ENCODE measurements at places on chromosomes 13 and 19. TPM values are rescaled to one million over a fixed set of nuclear protein-coding genes. Genes with fewer than 3 reads are reported as not detected.

KLK5 gene
- total RNA-seq, result 16.1 TPM

GRCh38 chr13:50682966-50683365, 160.5 kb downstream of the DLEU7 start:
- DNase-seq, result no peak

PCP2 gene
- 4.9 TPM for total RNA-seq

TMPRSS9 gene
- not detected for total RNA-seq

GRCh38 chr19:4594201-4594600, 34.7 kb upstream of the SEMA6B start:
- no peak for DNase-seq

DNA sequence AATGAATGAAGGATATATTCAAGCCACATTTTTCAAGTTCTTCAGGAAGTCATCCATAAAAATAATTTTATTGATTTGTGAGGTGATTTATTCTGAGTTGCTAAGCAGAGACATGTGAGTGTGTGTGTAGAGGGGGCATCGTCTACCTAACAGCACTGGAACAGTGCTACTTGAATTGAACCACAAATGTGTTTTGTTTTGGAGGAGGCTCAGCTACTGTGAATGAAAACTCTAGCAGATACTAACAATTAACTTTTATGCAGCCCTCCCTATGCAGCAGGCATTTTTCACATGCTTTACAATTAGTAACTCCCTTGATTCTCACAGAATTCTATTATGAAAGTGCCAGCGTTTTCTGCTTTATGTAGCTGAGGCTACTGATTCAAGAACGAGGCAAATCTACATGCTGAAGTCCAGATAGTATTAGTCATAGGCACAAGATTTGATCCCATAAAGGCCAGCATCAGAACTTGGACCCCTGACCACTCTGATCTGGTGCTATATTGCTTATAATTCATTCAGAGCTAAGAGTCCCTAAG, 103.7 kb downstream of the MYO16 start:
- DNase-seq, result no peak

- no peak for DNase-seq
These were observed 826 bp downstream of the RASIP1 start for GRCh38 chr19:48739404-48740163.

- DNase-seq, result no peak
These were observed 36.2 kb upstream of the SLC46A3 start for GRCh38 chr13:28754698-28755545.

SOX21 gene
- not detected for total RNA-seq

DNA sequence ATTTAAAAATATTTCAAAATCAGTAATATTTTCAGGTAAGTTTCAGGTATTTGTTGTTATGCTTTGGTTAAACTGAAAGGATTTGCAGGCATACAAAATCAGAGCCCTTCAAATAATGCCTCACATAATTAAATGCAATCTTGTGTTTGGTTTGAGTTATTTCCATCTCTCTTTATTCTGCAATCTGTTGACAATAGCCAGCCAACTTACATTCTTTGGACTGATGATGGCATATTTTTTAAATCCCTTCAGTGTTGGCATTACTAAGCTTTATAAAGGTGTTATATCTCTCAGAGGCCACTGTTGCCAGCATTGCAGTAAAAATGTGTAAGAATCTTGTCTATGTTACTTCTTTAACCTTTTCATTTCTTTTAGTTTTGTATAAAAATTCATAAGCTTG, 257.2 kb upstream of the RFC3 start:
- DNase-seq, result no peak

GRCh38 chr13:82571653-82572052, 1310.6 kb downstream of the SLITRK1 start:
- no peak for DNase-seq

DNA sequence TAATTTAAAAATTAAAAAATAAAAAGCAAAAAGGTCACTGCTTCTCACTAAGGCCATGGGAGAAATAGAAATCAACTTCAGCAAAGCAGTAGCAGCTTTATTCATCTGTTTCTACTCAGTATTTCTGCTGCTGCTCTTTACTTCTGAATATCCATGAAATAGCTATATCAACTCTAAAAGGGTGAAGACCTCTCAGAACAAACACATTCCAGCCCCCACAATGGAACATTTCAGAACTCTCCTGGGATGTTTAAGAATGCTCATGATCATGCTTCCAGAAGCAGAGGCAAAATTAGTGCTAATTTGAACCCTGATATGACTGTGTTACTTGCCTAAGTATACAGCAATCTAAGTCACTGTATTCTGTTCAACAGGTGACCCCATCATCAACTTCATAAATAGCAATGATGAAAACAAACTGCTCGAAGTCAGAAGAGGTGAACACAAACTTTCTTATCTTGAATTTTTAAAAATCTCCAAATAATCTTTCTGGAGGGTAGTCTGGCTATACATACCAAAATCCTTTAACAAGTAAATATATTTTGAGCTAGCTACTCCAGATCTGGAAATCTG, 29.6 kb upstream of the DOCK9 start:
- no peak for DNase-seq

- no peak for DNase-seq
These were observed 127.5 kb downstream of the KLF12 start for GRCh38 chr13:74006666-74007065.

SH2D3A gene
- 18.4 TPM for total RNA-seq

DNA sequence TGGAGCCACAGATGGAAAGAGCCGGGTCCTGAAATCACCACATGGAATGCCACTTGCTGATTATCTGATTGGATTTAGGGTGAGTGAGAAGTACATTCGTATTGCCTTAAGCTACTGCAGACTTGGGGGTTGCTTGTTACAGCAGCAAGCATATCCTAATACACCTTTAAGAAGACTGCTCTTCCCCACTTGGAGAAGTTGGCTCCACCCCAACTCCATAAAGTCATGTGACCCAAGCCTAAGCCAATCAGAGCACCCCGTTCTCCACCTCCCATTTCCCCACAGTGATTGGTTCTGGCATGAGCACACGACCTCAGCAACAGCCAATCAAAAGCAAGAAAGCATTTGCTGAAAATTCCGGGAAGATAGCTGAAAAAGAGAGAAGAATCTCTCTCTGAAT, 23.1 kb downstream of the CACNA1A start:
- no peak for DNase-seq

DNA sequence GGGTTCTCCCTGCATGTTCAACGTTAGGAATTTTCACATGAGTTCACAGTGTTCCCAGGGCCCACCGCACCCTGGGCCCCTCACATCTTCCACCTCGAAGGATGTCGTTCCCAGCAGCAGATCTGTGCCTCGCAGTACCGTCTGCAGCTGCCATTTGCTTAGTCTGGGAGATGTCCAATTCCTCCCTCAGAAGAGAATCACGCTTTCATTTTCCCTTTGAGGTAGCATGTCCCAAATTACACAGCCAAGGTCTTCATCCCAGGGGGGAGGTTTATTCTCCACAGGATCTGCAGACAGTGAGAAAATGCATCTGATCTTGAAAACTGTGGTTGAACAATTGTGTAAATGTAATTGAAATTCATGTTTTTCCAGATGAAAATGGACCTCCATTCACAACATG, 150.2 kb downstream of the DCT start:
- no peak for DNase-seq

DNA sequence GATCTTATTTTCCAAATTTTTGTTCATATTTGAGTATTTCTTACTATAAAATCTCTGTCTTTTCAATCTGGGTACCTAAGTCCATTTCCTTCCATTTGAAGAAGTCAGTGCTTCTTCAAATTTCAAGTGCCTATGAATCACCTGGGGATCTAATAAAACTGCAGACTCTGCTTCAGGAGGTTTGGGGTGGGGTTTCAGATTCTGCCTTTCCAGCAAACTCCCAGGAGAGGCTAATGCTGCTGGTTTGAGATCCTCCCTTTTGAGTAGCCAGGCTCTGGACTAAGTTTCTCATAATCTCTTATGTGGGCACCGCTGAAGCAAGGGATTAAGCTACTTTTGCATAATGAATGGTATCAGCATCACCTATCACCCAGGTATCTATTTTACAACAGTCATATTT, 242.4 kb downstream of the RGCC start:
- DNase-seq, result no peak

Data from breast epithelium (tissue), 4 donors.